ENCODE measurements at places on chromosomes 1 and 21.

- no peak for DNase-seq
Observed at GRCh38 chr21:29217818-29218291, 80.9 kb upstream of the BACH1 start.

DNA sequence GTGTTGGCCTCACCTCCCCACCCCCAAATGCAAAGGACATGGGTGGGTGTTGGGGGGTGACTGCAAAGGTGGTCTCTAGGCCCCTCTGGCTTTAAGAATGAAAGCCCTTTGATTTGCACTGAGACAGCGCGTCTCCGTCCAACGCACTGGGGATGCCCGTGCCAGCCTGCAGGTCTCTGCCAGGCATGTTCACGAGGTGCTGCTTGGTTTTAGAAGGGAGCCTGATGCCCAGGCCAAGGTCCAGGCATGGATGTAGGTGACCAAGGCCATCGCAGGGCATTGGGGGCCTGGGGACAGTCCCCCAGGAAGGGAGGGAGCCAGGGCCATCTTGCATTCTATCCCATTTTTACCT is 363.6 kb upstream of the VAMP3 start:
- DNase-seq, result no peak

GRCh38 chr1:31745096-31745945 is 18.8 kb downstream of the ADGRB2 start:
- DNase-seq, result peak; percentile 68

- DNase-seq, result no peak
Observed at GRCh38 chr1:101738475-101738874, 258.3 kb downstream of the OLFM3 start.

DNA sequence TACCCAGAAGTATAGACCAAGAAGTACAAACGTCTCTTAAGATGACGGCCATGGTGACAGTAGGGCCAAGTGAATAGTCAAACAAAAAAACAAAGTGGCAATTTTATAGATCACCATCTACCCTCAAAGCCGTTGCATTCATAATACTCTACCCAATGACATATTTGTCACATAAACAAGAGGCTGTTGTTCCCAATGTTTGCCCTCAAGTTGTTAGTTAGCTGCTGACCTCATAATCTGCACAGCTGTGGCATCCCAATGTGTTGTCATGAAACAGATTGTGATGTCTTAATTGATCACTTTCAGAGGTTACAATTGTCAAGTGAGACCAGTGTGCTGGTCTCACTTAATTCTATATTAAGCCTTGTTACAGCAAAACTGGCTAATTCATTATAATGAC is 333.8 kb downstream of the ST6GALNAC3 start:
- no peak for DNase-seq

DNA sequence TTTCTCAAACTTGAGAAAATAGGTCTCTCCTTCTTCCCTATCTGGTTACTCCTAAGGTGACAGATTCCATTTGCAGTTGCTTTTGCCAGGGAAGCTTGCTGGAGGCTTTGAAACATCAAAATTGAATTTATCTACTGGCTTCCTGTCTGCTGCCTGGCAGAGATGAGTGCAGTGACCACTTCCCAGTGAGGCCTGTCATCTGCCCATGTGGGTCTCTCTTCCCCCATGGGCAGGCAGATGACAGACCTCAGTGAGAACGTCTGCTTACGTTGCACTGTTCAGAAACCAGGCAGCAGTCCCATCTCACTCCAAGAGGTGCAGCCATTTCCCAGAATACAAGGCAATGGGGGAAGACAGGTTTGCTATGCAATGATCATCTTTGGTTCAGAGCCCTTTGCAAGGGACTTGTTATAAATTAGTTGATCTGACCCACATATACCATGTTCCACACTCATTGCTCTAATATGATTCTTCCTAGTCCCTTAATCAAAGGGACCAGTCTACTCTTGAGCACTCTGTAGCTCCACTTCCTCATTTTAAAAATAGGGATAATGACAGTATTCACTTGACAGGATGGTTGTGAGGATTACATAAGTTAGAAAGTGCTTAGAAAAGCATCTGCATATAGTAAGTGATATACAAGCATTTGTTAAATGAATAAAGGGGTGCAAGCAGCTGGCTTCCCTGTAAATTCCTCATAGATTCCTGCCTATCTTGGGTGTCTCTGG is 10.6 kb downstream of the PGBD5 start:
- DNase-seq, result no peak

DNA sequence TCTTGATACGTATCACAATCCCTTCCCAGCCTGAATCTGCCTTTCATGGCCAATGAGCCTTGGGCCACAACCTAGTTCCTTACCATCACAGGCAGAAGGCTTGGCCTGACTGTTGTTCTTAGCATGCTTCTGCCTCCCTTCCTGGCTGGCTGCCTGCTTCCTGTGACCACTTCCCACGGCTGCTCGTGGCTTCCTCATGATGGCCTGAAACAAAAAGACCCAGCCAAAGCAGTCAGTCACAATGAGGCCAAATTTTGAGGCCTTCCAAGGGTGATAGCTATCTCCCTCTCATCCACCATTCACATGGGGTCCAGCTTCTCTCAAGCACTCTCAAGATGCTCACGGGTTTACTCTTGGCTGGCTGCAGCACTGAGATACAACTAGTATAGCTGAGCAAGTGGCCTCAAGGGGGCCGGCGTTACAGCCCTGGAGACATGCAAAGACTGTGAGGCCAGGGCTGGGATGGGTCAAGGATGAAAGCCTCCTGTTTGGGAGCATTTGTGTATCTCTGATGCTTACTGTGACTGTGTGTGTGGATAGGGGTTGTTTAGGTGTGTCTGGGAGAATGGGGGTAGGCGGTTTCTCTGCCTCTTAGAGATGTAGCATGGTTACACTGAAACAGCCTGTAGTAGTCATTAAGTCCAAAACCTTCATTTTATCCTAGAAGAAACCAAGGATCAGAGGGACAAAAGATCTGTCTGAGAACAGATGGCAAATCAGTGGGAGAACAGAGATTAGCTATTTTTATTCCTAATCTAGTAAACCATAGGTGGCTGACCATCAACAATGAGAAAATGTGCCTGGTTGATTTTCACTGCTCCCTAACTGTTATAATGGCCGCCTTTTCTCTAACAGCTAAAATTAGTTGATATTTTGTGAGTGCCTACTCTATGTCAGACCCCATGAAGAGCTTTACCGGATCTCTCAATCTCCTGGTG is 5.4 kb upstream of the TOE1 start:
- no peak for DNase-seq

DNA sequence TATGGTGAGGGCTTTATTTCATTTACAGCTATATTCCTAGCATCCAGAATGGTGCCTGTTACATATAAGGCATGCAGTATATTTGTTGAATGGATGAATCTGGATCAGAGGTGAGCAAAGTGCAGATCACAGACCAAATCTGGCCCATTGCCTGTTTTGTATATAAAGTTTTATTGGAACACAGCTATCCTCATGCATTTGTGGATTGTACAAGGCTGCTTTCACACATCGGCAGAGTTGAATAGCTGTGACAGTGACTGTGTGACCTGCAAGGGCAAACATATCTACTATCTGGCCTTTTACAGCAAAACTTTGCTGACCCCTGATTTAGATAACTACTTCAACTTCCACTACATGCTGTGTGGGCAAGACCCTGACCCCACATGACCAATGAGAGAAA is 54.0 kb upstream of the MRPS6 start:
- no peak for DNase-seq

- no peak for DNase-seq
Observed at GRCh38 chr1:234735916-234736315, 125.9 kb upstream of the IRF2BP2 start.

DNA sequence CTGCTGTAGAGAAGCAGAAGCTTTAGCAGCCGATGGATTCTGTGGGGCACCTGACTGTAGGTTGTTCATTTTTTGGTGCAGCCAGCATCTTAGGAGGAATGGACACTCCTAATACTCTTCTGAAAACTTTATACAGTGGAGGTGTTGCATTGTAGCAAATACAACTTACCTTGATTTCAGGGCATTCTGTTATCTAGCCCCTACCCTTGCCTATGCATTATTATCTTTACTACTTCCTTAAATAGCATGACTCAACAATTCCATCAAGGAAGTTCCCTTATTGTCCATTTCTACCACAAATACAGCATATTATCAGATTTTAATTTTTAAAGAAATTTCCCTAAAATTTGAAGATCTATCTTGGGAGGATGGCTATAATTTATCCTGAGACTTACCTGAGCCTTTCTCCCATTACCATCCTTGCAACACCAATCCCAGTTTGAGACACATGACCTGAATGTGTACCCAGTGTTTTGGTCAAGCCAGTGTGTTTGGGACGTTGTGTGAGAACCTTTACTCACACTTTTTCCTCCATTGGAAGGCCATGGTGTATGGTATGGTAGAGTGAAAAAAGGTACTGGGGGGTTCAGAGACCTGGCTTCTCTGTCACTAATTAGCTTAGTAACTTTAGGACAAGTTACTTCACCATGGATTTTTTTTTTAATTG is 9.2 kb downstream of the POU2F1 start:
- no peak for DNase-seq

GRCh38 chr1:47767741-47768100 is 229.5 kb downstream of the TRABD2B start:
- DNase-seq, result no peak

GRCh38 chr1:158203693-158204457 is 23.2 kb downstream of the CD1D start:
- DNase-seq, result peak; percentile 87

DNA sequence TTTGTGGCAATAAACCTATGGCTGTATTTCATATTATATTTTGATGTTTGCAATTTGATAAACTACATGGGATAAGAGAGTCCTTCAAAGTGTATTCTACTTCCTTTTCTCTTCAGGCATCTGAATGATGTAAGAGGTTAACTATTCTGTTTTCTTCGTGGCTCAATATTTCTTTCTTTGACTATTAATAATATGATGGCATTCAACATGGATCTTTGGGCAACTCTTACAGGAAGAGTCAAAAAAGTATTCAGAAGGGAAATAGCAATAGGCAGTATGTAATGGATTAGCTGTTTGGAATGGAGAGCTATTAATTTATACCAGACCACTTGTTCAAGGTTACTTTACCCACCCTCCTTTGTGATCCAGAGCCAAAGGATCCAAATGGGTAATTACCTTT is 74.4 kb downstream of the HMCN1 start:
- DNase-seq, result no peak

GRCh38 chr1:178802873-178803272 is 68.0 kb downstream of the ANGPTL1 start:
- no peak for DNase-seq

DNA sequence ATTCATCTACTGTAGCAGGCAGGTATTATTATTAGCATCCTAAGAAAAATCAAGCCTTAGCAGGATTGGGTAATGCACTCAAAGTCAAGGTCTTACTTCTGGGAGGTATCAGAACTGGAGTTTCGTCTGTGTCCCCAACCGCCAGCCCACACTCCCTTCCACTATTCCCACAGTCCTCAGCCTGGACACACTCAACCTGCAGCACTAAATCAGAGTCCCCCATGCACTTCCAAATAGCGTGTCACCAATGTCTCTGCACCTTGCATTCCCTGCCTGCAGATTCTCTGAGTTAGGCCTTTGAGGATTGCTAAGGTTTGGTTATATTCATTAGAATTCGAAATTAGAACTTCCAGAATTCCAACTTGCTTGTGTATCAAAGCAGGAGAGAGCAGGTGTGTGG is 3.9 kb downstream of the LYPD8 start:
- no peak for DNase-seq

DNA sequence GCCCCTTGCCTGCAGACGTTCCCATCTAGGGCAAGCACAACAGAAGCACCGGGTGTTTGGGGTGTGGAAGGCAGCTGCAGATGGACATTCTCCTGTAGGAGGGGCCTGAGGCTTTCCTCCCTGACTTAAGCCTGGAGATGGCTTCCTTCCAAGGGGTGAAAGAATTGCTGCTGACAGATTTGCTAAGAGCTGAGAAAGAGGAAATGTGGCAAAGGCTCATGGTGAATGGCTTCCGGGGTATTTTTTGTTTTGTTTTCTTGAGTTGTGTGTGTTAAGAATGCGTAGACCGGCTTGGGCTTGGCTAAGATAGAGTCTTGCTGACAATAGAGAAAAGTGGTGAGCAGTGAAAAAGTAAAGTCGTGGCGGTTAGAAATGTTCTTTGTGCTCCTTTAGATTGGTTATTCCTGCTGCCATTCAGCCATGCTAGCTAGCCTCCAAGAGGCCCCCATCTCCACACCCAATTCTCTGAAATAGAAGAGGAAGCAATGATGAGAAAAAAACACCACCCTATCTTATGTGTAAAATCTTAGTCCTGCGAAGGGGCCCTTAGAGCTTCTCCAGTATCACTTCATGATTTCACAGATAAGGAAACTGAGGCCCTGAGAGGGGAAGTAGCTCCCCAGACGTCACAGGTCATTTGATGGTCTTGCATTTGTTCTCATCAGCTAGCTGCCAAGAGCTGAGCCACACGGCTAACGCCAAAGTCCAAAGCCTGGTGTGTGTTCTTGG is 36.9 kb downstream of the EIF2D start:
- peak; percentile 68 for DNase-seq

GRCh38 chr1:103348136-103348535 is 177.4 kb upstream of the RNPC3 start:
- DNase-seq, result no peak

GRCh38 chr1:240136402-240136801 is 44.7 kb downstream of the FMN2 start:
- DNase-seq, result no peak

- DNase-seq, result no peak
Observed at GRCh38 chr1:39675220-39675619, 3.3 kb upstream of the NT5C1A start.

DNA sequence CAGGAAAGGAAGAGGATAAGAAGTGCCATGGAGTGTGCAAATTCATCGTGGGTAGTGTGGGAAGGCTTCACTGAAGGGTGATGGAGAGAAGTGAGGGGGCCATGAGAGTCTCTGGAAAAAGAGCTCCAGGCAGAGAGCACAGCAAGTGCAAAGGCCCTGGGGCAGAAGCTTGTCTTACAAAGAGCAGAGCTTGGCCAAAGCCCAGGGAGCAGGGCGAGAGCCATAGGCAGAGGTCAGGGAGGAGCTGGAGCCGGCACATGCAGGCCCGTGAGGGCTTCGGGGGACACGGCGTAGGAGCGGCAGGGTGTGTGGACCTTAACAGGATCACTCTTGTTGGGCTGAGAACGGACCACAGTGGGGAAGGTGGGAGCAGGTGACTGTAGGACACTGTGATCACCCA is 83.7 kb upstream of the EDN2 start:
- no peak for DNase-seq

GRCh38 chr1:169363046-169363730 is 4.4 kb downstream of the NME7 start:
- no peak for DNase-seq

DNA sequence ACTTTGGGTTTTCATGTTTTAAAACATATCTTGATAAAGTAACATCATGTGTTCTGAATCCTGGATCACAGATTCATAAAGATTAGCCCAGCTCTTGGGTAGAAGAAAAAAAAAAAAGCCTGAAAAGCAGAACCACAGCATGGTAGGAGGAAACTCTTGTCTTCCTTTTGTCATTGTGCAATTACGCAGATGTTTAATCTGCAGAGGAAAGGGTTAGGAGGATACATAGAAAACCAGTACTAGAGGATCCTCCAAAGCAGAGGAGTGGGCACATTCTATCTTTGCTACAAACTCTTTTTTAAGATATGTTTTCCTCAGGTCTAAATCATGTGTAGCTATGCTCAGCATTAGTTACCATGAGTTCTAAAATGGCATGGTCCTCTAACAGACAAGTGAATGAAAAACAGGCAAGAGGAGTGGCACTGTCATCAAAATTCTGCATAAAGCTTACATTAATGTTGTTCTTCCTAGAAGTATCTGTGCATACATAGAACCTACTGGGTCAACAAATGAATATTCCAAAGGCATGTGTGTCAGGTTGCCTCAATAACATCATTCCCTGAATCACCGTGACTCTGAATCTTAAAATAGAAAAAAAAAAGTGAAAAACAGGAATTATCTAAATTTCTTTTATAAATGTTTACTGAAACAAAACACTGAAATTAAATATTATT is 107.0 kb downstream of the NME7 start:
- no peak for DNase-seq
